ENCODE measurements at places on chromosomes 13 and 19.

DNA sequence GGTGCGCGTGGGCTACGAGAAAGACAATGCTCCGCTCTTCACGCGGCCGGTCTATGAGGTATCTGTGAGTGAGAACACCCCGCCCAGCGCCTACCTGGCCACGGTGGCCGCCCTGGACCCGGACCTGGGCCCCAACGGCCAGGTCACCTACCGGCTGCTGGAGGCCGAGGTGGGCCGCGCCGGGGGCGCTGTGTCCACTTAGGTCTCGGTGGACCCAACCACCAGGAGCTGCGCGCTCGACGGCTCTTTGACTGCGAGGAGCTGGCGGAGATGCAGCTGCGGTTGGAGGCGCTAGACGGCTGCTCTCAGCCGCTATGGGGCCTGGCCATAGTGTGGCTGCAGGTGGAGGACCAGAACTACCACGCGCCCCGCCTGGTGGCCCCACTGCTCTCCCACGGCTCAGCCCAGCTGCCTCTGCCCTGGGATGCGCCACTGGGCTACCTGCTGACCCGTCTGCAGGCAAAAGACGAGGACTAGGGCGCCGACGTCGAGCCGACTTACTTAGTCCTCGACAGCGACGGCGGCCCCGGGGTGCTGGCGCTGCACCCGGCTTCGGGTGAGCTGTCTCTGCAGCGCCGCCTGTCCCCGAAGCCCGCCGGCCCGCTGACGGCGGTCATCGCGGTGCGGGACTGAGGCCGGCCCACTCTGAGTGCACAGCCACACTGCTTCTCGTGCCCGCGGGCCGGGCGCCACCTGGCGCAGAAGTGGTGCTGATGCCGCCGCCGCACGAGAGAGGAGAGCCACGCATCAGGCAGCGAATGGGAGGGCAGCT, 173.0 kb downstream of the OLFM4 start:
- DNase-seq = no peak

- DNase-seq = no peak
These were observed 44.6 kb downstream of the ANKRD27 start for GRCh38 chr19:32630338-32630737.

GRCh38 chr13:46290434-46290833, 78.7 kb downstream of the LRRC63 start:
- DNase-seq = no peak

- no peak for DNase-seq
These were observed 1.9 kb downstream of the TSKS start for GRCh38 chr19:49761249-49761624.

GRCh38 chr13:51330791-51331190, 8.7 kb upstream of the SERPINE3 start:
- DNase-seq = no peak

- no peak for DNase-seq
These were observed 340.6 kb downstream of the KCNRG start for GRCh38 chr13:50355797-50356196.

- no peak for DNase-seq
These were observed 116.9 kb downstream of the KCTD12 start for GRCh38 chr13:76769271-76769791.

DNA sequence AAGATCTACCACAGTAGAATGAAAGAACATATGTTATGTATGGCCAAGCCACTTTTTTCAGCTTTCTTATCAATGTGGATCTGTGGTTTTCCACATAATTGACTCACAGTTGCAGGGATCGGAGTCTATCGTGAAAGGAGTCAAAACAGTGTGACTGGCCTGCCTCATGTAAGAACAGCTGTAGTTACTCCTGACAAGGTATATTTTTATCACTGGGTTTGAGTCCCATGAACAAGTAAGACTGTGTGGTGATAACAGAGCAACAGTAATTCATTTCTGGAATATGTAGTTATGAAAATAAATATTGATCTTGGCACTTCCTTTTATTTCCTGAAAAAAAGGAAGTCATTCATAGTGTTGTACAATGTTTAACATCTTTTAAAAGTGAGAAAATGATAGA, 416.6 kb downstream of the KLF12 start:
- no peak for DNase-seq

DNA sequence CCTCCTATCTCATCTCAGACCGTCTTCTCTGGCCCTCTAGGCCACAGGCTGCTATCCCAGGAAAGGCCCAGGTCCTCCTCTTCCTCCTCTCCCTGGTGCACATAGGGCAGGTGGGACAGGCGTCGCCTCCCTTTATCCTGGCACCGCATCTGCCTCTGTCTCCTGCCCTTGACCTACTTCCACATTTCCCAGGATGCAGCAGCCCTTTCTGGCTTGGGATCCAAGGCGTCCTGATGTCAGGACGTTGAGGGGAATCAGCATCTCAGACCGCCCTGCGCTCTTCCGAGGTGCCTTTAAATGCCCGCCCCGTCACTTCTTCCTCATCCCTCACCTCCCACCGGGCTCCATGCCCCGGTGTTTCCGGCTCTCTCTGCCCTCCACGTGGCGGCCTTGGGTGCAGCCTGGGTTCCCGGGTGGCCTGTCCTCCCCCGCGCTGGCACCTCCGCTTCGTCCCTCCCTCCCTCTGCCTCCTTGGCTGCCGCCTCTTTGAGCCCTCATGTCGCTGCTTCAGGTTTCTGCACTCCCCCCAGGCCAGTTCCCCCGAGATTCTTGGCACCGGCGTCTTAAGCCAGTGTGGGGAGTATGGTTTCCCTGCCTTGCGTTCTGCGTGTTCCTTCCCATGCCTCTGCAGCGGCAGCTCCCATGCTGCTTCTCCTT, 66.3 kb downstream of the KDM4B start:
- DNase-seq = no peak

- DNase-seq = no peak
These were observed 5.7 kb upstream of the FPR3 start for GRCh38 chr19:51789061-51789795.

DNA sequence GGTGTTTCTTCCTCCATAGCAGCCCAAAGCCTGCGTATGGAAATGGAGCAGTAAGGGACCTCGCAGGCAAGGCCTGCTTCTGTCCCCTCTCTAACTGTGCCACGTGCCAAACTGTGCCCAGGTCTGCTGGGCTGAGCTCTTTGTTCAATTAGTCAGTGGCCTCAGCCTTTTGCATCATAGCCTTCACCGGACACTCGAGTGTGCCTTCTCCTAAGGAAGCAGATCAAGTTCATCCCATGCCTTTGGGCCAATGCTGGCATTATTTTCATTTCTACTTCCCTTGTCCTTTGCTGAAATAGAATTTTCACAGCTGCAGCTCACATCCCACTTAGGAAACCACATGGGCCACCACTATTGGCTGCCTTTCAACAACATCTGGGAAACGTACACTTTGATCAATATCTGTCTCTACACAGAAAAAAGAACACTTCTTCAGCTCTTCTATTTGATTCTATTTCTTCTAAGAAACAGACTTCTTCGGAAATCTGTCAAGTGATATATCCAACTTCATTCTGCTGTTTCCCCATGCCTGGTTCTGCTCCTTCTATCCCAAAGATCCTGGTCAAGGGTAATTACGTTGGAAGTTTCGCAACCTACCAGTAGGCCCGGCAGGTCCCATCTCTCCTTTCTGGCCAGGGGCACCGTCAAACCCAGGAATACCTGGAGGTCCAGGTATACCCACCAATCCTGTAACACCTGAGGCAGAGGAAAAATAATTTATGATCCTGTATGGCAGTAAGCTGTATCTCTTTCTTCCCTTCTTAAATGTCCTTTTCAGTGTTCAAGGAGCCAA, 143.9 kb downstream of the COL4A1 start:
- no peak for DNase-seq

- DNase-seq = no peak
These were observed 8.4 kb downstream of the B3GNT3 start for GRCh38 chr19:17803264-17803896.

DNA sequence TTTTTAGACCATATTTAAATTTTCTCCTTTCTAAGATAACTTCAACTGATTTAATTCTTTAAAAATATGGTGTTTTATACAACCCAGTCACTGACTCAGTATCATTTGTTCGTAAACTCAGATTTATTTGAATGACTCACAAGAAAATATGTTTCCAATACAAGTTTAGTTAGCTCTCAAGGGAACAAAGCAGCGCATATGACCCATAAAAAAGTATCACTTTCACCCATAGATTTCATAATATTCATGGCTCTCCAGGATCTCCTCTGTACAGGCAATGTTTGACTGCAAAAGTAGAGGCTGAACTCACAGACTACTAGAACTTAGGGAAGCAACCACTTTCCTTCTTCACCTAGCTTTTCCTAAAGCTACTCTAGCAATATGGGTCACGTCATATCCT, 405.6 kb upstream of the PCDH9 start:
- DNase-seq = no peak

GRCh38 chr13:32142956-32143375, 111.4 kb downstream of the FRY start:
- DNase-seq = no peak

DNA sequence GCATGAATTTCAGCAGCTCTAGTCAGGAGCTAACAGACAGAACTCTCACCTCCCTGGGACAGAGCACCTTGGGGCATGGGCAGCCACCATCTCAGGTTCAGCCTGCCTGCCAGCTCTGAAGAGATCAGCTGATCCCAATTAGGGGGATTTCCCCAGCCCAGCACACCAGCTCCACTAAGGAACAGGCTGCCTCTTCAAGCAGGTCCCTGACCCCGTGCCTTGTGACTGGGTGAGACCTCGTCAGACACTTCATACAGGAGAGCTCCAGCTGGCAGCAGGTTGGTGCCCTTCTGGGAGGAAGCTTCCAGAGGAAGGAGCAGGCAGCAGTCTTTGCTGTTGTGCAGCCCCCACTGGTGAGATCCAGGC, 84.5 kb upstream of the UFM1 start:
- no peak for DNase-seq

DNA sequence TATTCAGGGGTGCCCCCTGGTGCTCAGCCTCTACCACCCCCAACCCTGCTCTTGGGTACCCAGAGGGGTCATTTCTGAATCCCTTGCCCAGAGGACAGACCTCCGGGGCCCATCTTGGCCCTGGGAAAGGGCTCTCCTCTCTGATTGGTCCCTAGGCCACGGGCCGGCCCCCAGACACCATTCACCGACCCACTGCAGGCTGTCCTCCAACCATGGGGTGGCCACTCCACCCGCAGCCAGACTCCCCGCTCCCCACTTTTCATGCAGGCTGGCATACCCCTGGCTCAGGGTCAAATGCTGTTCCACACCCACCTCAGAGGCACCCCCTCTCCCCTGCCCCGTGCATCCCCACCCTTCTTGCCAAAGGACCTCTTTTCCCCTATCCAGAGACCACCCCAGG, 14.8 kb downstream of the SMIM24 start:
- DNase-seq = no peak

- no peak for DNase-seq
These were observed 21.0 kb upstream of the LRCH1 start for GRCh38 chr13:46531953-46532352.

DNA sequence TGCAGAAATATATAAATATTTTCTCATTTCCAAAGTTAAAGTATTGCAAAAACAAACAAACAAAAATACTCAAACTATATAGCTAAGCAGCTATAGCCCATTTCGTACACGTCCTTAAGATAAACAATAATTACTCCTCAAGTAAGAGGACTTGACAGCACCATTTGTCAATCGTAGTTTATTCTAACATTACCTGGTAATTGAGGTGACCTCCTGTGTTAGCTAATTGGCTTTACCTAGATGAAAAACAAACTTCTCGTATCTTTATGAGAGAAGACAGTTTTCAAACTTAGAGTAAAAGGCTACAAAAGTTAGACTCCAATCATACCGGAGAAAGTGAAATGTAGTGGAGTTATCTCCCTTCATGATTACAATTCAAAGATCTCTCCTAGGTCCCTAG, 1876.1 kb upstream of the PCDH20 start:
- DNase-seq = no peak

- no peak for DNase-seq
These were observed 110.7 kb downstream of the EFNB2 start for GRCh38 chr13:106424805-106425204.

DNA sequence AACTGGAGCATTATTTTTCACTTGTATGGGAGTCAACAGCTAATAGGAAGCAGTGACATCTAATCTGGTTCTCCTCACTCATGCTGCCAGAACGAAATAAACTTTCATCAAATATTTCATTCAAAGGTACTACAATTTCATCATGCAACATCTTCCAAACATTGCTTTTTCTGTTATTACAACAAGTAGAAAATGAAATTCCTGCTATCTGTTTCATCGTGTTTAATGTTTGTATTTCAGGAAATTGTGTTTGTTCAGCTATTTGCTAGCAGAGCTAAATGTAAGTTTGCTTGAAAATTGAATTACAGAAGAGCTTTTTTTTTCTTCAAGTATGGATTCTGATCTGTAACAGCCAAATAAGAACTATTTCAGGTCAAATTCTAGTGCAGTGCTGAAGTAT, 90.1 kb downstream of the SLITRK6 start:
- no peak for DNase-seq

DNA sequence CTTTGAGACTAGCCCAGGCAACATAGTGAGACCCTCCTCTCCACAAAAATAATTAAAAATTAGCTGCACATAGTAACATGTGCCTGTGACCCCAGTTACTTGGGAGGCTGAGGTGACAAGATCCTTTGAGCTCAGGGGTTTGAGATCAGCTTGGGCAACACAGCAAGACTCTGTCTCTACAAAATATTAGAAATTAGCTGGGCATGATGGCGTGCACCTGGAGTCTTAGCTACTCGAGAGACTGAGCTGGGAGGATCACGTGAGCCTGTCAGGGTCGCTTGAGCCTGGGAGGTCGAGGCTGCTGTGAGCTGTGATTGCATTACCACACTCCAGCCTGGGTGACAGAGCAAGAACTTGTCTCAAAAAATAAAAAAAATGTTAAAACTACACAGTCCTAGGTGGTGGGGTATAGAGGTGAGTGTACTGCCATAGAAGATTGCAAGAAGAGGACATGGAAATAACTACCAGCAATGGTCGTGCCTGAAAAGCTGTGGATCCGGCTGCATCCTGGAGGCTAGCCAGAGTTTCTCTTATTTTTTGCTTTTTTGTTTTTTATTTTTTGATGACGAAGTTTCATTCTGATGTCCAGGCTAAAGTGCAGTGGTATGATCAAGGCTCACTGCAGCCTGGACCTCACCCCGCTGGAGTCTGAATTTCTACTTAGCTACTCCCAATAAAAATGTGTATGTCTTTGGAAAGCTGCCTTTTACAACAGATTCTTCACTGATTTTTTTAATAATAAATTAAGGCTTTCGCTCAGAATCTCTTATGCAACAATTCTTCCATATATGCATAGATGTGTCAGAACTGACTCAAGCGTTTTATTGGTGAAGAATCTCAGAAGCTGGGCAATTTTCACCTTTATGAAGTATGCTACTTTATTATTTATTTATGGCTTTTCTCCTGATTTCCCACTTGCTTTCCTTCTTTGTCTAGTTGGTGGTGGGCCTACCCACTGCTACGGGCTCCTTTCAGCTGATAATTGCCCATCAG, 393.8 kb downstream of the TSHZ3 start:
- DNase-seq = no peak

DNA sequence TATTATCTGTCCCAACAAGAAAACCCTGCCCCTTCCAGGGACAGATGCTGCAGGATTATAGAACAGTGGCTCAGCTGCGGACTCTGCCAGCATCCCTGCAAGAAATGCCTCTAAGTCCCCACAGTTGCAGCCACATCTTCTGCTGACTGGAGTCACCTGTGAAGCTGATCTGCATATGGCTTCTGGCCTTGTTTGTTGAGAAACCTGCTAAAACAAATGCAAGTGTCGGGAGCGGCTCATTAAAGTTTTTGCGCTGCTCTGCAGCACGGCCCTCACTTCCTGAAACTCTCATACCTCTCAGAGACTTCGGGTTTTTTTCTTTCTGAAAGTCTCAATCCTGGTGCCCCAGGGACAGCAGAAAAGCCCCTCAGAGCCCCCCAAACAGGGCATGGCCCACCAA, 725.0 kb downstream of the UQCRFS1 start:
- no peak for DNase-seq

- DNase-seq = no peak
These were observed 10.1 kb upstream of the INSL3 start for GRCh38 chr19:17831419-17831888.

- DNase-seq = no peak
These were observed 616 bp downstream of the PINLYP start for GRCh38 chr19:43575955-43576878.

Data from smooth muscle cell of the brain vasculature (primary cell).